Dorsolateral prefrontal cortex (tissue), 122 donors: ENCODE measurements at places on chromosomes 7 and 10. TPM values are rescaled to one million over a fixed set of nuclear protein-coding genes. Genes with fewer than 3 reads are reported as not detected.

- peak; percentile 43 for DNase-seq
Measured at GRCh38 chr10:88979153-88979562, 11.4 kb upstream of the FAS start.

GRCh38 chr7:72249106-72249505 lies 163.0 kb downstream of the CALN1 start:
- no peak for DNase-seq

DNA sequence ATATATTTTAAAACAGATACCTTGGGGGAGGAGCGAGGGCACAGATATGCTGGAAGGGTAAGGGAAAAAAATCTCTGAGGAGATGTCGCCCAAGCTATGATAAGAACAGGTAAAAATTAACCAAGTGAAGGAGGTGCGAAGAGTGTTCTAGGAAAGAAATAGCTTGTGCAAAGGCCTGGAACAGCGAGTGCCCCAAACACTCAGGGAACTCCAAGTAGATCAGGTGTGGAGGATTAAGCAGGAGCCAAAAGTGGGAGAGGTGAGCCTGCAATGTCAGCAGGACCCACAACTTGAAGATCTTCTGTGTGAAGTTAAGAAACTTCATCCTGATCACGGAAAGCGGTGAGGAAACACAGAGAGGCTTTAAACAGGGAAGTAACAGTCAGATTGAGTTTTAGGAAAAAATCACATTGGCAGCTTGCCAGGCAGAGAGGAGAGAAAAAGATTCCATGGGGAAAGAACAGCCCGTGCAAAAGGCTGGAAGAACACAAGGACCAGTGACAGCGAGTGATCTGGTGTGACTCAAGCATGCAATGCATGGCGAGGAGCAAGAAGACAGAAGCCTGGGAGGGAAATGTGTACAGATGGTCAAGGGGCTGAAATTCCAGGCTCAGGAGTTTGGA lies 30.7 kb downstream of the FGF8 start:
- no peak for DNase-seq

EIF5AL1 gene
- total RNA-seq, result not detected

ZNF804B gene
- total RNA-seq, result 3.3 TPM

CACNB2 gene
- 35.8 TPM for total RNA-seq

TACC2 gene
- total RNA-seq, result 49.8 TPM

DNA sequence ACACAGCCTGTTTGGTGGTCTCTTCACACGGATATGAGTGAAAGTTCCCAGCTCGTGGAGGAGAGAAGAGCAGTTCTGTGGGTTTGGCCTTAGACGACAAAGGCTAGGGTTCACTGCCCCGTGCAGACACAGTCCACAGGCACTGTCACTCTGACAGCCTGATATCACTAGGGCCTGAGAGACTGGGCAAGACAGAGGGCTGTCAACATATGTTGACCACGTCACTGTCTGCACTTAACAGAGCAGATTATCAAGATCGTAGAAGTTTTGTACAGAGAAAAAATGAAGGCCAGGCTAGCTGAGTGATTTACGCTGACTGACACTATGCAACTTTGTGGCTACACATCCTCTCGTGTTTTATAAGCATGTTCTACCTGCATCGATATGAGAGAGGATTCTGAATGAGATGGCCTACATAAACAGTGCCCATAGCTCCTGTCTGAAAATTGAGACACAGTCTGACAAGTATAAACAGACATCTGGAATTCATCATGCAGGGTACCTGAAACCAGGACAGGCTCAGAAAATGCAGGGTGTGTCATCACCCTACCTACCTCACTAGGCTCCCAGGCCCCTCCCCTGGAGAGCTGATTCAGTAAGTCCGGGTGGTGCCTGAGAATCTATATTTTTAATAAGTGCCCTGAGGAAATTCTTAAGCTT lies 120.0 kb downstream of the SGMS1 start:
- no peak for DNase-seq

GRCh38 chr10:46554166-46554781 lies 2.2 kb downstream of the GPRIN2 start:
- DNase-seq, result no peak

- DNase-seq, result no peak
Measured at GRCh38 chr7:52355053-52355452, 680.4 kb upstream of the POM121L12 start.

KAZALD1 gene
- total RNA-seq, result 2.8 TPM

- no peak for DNase-seq
Measured at GRCh38 chr7:33981671-33982424, 76.5 kb downstream of the BMPER start.

FOXI2 gene
- total RNA-seq, result 0.32 TPM
